Activated CD4-positive, alpha-beta T cell treated with anti-CD3 and anti-CD28 coated beads for 36 hours (primary cell): ENCODE measurements at places on chromosomes 13 and 19.

DNA sequence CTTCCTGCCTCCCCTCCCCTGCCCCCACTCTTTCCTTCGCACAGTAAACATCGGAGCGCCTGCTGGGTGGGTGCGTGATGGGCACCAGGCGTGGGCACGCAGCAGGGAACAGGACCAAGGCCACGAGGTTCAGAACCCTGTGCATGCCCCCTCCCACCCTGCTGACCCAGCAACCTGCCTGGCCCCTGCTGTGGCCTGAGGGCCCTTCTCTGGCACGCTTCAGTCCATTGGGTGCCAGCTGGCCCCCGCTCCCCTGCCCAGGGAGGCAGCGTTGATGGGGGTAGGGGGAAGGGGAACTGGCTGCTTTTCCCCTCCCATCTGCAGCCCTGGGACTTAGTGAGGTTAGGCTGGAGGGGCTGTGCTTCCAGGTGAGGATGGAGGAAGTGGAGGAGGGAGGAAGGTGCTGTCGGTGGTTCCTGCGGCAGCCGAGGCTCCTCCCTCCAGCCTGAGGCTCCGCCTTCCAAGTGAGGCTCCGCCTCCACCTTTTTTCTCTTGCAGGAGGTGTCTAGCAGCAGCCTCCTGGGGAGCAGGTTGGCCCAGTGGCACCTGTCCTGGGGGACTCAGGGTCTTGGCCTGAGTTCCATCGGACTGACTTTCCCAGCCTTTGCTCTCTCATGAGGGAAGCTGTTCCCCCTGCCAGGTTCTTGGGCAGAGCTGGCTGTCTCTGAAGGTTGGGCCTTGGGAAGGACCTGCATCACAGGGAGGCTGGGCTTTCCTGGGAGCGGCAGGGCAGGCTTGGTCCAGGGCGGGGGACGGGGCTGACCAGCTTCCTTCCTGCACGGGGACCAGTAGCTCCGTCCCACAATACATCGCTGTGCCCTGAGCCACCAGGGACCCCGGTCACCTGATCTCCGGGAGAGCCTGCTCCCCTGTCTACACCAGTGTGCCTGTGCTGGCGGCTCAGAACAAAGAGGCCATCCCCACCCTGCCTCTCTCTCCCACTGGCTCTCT, 7.3 kb downstream of the PIAS4 start:
- DNase-seq = peak; percentile 68

GRCh38 chr13:58151452-58151851, 519.9 kb downstream of the PCDH17 start:
- no peak for DNase-seq

DNA sequence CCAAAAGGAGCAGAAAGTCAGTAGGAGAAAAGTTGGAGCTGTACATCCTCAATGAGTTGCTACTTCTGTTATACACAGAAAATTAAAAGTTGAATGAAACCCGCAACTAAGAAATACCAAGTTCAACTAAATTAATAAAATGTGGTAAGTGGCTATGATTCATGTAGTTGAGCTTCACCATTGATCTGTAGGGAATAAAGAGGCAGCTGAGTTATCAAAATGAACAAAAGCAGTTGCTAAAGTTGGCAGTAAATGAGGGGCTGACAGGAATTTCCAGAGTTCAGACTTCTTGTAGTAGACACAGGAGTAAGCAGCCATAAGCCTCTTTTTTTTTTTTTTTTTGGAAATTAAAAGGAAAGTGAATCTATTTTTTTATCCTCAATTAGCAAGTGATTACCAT, 234.6 kb downstream of the POSTN start:
- DNase-seq = no peak

- no peak for DNase-seq
Measured at GRCh38 chr19:18776288-18776594, 14.9 kb downstream of the COMP start.

DNA sequence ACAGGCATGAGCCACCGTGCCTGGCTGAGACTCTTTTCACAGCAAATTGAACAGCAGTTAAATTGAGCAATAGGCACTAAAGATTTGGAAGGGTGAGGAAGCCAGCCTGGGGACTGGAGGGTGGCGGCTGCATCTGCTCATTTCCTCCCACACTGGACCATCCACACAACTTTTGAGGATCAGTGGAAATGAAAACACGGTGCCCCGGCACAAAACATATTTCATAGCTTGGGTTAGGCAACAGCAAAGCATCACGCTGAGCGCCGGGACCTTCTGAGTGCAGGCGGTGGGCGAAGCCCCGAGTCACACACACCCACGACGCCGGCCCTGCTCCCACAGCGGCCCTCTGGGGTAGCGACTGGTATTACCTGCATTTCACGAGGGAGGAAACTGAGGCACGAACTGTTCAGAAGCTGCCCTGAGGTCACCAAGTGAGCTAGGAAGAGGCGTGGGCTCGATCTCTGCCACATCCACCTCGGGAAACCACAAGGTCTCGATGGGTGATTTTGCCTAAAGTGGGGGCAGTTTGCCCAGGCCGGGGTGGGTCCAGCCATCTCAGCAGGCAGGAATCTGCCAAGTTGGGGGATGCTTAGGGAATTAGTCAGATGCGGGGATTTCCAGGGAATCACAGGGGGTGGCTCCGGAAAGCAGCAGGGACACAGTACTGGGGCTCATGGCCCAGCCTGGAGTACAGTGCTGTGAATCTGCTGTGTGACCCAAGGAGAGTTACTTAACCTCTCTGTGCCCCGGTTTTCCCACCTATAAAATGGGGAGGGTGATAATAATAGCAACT, 3.5 kb upstream of the SBNO2 start:
- DNase-seq = no peak

DNA sequence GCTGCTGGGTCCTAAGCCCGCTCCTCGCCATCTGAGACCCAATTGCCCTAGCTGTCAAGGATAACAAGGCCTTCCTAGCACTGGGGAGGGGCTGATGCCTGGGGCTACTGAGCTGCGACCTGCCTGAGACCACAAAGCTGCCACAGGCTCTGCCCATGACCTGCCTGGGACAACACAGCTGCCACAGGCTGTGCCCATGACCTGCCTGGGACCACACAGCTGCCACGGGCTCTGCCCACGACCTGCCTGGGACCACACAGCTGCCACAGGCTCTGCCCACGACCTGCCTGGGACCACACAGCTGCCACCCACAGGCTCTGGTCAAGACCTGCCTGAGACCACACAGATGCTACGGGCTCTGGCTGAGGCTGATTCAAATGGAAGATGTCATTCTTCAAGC, 54.8 kb downstream of the EPS15L1 start:
- no peak for DNase-seq

DNA sequence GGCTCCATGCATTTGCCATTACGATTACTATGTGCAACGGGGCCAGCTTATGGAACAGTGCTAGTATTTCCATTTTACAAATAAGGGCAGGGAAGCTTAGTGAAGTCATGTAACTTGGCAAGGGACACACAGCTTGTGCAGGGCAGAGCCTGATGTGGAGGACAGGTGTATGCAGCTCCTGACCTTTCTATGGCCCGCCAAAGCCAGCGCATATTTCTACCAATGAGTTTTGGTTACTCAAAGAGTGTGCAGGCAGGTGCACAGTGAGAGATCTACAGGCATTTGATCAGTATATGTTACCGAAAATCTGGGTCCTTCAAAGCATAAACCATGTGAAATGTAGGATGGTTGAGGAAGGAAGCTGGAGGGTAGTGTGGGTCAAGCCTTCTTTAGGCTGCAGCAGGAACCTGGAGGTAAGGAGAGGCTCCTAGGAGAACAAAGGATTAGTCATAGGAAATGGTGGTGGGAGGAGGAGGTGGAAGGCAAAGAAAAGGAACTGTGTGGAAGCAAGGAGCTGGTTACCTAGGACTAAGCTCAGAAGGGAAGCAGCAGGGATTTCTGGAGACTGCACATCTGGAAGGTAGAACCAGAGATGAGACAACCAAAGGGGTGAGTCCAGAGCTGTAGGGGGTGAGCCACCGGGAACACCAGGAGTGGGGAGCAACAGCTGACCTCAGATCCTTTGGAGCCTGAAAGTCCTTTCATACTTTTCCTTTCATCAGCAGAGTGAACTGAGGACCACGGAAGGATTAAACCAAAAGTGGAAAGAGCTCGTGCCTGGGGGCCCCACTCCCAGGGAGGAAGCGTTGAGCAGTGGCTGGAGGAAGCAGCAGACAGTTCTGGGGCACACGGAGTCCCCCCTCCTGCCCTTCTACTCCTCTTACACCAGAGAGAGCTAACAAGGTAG, 4.2 kb upstream of the PDX1 start:
- DNase-seq = no peak

DNA sequence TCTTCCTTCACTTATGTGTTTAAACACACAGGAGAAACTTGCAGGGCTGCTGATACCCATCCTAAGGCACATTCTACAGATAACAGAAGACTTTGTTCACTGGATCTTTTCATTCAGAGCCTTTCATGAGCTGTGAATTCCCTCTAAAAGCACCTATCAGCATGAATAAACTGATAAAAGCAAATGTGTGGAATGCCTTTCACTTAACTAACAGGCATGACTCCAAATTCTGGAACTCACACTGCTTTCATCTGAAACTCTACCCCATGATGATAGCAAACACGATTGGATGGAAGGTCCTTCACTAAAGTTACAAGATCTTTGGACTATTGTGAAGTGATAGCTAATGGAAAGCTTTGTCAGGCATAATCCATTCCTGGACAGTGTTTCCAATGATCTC, 457.3 kb downstream of the EFNB2 start:
- DNase-seq = no peak

GRCh38 chr13:46295491-46296114, 83.9 kb downstream of the LRRC63 start:
- peak; percentile 75 for DNase-seq

- DNase-seq = peak; percentile 89
Measured at GRCh38 chr19:1252821-1253513, 4.6 kb downstream of the MIDN start.

DNA sequence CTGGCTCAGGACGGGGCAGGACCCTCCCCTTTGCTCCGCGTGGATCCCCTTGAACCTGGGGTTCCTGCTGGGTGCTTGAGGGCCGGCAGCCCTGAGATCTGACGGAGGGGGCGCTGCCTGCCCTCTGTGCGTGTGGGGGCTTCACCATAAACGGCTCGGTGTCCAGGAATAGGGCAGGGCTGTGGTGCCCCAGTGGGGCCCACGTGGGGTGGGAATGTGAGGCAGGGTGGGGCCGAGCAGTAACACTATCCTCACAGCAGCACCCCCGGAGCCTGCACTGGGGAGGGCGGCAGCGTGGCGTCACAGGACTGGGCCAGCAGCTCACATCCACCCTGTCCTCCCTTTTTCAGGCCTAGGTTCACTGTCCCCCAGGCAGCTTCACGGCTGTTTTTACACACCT, 38.0 kb downstream of the GAS6 start:
- no peak for DNase-seq

- DNase-seq = no peak
Measured at GRCh38 chr13:48727241-48728011, 73.7 kb downstream of the CYSLTR2 start.

DNA sequence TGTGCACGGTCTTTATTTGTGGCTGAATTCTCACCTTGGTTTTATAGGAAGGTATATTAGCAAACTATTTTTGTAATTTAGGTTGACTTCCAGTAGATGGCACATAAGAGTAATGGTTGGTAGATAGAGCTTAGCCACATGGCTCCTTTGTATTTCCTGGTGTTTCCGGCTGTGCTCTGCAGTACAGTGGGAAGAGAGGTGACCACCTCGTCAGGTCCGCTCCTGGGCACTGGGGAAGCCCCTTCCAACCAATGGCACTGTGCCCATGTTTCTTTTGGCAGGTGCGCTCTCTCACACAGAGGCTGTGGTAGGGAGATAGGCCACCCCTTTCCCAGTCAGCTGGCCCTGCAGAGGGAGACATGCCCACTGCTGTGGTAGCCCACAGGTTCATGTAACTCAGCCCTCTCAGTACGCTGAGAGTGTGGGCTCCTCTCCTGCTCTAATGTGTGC, 74.3 kb upstream of the ATP12A start:
- peak; percentile 26 for DNase-seq

DNA sequence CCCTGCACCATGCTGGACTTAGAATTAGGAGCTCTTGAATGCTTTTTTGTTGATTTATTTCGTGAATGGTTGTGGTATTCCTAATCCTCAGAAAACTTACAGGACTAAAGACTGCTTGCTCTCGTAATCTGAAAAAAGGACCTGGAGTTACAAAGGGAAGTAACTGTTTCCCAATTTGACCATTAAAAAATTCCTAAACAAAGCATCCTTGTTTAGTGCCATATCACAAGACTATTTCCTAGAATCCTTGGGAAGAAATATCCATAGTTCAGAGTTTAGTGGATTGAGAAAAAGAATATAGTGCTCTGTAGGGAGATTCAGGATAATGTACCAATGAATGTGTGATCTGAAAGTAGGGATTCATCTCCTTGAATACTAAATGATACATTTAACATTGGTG, 186.8 kb downstream of the NDFIP2 start:
- no peak for DNase-seq

DNA sequence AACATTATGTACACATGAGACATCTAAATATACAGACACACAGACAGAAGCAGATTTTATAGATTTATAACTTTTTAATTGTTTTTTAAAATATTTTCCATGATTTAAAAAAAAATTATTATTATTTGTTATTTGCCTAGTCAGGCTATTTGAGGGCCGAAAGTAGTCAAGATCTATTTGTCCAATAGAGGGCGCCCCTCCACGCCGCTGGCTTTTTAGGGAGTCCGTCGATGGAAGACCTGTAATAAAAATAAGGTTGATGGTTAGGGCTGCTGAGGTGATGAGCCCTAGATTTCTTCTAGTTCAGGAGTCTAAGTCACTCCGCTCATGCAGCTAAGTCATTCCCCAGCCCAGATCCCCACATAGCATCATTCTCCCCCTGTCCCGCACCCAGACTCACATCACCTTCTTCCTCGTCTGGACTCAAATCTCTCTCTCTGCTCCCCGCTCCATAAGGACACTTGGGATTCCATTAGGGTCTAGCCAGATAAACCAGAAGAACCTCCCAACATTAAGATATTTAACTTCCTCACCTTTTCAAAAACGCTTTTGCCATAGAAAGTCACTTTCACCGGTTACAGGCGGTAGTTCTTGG, 33.9 kb upstream of the CEACAM21 start:
- DNase-seq = peak; percentile 87

- peak; percentile 70 for DNase-seq
Measured at GRCh38 chr19:10514211-10515145, 2.8 kb downstream of the S1PR5 start.

- DNase-seq = no peak
Measured at GRCh38 chr13:107210723-107211030, 642.7 kb upstream of the ARGLU1 start.

DNA sequence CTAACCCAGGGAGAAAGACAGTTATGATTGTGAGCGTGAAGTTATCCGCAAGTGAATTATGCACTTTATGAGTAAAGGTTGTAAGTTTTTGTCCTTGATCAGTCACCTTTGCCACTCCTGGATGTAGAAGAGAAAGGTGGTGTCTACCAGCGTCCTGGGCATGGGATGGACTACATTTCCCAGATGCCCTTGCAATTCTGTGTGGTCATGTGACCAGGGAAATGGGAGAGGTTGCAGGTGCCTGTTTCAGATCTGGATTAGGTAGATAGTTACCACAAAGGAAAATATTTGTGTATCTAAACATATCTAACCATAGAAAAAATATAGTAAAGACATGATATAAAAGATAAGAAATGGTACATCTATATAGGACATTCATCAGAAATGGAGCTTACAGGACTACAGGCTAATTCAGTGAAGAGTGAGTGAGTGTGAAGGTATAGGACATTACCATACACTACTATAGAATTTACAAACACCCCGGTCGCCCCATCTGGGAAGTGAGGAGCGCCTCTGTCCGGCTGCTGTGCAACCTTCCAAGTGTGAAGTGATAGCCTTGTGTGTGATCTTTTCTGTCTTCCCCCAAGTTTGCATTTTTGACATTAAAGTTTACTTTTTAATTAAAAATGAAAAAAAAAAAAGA, 51.6 kb upstream of the CACNA1A start:
- DNase-seq = peak; percentile 28

- DNase-seq = no peak
Measured at GRCh38 chr13:23622985-23623384, 52.8 kb downstream of the TNFRSF19 start.

GRCh38 chr13:109271061-109271460, 515.3 kb downstream of the IRS2 start:
- DNase-seq = no peak
